Muscle of back (tissue), 13 donors: ENCODE measurements at places on chromosomes 11 and 22.

DNA sequence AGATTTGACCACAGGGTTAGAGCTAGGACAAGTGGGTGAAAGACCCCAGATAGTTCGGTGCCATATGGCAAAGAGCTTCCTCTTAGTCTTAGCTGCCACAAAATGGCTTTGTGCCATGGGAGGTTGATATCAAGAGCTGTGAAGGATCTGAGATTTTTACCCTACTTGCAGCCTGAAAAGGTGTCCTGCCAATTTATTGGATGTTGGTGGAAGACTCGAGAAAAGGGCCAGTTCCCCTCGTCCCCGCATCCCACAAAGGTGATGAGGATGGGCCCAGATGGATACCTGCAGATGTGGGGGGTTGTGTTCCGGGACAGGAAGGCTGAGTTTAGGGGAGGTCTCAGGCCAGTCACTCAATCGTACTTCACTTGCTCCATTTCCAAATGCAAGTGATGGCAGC is 27.2 kb downstream of the YDJC start:
- DNase-seq: no peak

- no peak for DNase-seq
These were observed 17.1 kb upstream of the CCT8L2 start for GRCh38 chr22:16609548-16610261.

DNA sequence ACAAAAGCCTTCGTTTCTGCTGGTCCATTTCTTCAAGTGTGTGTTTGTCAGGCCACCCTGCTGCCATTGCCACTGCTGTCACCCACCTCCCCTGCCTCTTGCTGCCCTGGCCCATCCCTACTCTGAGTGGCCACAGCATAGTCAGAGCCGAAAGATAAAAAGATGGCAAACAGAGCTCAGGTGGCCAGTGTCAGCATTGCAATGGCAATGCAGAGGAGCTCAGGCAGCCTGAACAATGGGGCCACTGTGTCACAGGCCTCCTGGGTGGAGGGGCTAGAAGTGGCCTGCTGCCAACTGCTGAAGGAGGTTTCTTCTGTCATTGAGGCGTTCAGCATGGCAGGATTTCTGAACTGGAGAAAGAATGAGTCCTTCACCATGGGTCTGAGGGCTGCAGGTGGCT is 137.1 kb downstream of the CSNK2A3 start:
- no peak for DNase-seq

DNA sequence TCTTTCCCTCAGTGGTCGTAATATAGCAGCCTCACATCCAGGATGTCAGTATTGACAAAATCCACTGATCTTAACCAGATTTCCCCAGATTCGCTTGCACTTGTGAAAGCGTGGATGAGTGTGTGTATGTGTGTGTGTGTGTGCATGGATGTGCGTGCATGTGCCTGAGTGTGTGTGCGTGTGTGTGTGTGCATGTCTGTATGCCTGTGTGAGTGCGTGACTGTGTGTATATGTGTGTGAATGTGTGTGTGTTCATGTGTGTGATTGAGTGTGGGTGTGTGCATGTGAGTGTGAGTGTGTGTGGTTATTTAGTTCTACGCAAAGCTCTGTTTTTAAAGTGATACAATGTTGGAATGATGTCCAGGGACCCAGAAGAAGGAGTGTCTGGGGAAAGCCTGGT is 723.2 kb downstream of the BRD1 start:
- no peak for DNase-seq

GRCh38 chr11:70298243-70298915 is 27.9 kb downstream of the PPFIA1 start:
- DNase-seq: no peak

GRCh38 chr11:32008880-32009551 is 81.9 kb upstream of the RCN1 start:
- no peak for DNase-seq

GRCh38 chr22:48779211-48779643 is 1048.4 kb downstream of the BRD1 start:
- DNase-seq: no peak
